ENCODE measurements at places on chromosomes 13 and 19.

DNA sequence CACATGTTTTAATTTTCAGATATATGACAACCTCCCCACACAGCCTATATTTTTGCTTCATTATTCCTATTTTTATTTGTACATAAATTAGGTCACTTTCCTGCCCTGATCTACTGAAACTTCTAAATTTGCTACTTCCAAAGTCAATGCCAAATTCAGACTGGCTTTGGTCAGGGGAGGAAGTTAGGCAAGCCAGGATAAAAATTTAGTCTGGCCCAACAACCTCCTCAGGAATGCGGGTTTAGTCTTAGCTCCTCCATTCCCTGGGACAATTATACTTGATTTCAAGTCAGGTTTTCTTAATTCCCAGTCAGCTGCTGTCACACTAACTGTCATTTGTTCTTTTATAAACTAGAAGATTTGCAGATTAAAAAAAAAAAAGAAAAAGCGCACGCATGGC lies 84.3 kb downstream of the TM9SF2 start:
- no peak for DNase-seq

GRCh38 chr13:25375727-25376358 lies 4.1 kb downstream of the ATP8A2 start:
- peak; percentile 25 for DNase-seq

GRCh38 chr19:15290166-15290565 lies 42.2 kb downstream of the BRD4 start:
- no peak for DNase-seq

DNA sequence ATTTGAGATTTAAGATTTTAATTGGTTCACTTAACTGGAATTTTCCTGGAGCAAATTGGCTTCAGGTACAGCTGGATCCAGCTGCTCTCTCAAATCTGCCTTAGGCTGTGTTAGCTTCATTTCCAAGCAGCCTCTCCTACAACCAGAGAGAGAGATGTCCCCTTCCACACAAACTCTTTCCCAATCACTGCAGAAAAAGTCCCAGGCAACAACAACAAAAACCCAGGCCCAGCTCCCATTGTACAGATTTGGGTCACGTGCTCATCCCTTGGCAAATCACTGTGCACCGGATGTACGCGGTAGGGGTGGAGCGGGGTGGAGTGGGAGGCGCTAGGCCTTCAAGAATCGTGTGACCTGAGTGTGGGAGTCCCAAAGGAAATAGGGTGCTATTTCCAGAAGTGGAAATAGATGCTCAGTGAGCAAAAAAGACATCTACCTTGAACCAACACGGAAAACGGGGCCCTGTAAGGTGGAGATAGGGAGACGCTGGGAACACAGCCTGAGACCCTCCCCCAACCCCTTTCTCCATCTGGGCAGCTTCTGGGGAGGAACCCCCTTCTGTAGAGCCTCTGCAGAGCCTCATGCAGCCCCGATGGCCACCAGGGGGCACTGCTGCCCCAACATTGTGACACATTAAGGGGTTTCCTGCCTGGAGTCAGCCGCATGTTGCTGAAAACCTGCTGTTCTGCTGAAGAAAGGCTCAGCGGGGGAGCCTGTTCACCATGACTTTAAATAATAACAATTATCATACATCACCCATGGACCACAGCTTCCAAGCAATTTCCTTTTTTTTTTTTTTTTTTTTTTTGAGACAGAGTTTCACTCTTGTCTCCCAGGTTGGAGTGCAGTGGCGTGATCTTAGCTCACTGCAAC lies 25.4 kb downstream of the HPN start:
- peak; percentile 88 for DNase-seq

DNA sequence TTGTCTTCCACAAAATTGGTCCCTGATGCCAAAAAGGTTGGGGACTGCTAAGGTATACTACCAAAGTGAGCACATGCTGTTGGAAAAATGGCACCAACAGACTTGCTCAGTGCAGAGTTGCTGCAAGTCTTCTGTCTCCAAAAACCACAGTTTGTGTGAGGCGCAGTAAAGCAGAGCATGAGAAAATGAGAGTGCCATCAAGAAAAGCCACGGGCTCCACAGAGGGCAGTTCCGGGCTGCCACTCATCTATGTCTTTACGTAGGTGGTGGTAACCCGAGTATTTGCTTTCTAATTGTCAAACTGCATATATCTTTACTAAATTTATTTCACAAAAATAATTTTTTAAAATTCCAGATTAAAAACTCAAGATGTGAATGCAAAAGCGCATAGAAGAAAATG lies 123.8 kb downstream of the RNF17 start:
- DNase-seq: no peak

- DNase-seq: no peak
Observed at GRCh38 chr13:41554626-41555386, 97.5 kb downstream of the RGCC start.

DNA sequence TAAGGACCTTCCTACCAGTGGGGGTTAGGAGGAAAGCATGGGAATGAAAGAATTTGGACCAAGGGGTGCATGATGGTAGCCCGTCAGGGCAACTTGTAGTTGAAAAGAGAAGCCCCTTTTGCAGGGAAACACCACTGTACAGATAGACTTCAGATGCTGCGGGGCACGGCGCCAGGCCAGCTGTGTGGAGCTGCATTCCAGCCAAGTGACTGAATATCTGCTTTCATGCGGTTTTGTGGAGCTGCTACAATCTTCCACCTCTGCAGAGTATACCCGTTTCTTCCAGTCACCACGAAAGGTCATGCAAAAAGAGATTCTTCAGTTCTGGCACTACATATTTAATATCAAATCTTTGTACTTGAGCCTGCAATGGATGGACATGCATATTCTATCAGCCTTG lies 104.7 kb downstream of the RGCC start:
- no peak for DNase-seq

DNA sequence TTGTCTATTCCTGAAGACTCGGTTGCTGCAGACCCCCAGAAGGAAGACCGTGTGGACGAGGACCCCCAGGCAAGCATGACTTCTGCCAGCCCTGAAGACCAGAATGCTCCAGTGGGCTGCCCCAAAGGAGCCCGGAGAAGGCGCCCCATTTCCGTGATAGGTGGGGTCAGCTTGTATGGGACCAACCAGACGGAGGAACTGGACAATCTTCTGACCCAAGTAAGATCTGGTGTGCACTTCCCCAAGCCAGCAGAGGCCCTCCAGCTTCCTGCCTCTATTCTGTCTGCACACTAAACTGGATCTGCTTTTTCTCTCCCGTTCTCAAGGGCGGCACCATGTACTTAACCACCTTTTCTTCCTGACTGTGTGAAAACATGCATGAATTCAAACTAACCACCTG lies 59.8 kb upstream of the C1QTNF9 start:
- DNase-seq: no peak

DNA sequence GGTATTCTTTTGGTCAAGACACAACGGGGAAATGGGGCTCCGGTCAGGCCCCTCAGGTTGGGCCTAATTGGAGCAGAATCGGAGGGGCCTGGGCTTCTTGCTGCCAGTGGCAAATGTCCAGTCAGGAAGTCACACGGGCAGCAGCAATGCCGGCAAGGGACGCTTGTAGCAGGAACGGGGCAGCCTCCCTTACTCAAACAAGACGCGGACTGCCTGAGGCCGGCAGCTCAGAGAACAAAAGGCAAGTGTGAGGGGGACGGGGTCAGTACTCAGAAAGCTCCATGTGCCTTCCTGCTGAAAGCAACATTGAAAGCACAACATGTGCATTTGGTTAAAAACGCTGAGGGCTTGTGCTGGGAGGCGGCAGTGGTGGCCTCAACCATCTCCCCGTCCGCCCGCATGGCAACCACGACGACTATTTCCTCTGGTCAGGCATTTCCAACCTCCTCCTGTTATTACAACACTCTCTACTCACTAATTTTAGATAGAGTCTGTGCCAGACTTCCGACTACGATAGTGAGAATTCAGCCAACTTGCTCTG lies 20.5 kb upstream of the RASA3 start:
- DNase-seq: no peak

GRCh38 chr19:31352782-31353651 lies 3.8 kb upstream of the TSHZ3 start:
- DNase-seq: no peak

- DNase-seq: no peak
Observed at GRCh38 chr13:38947054-38947453, 43.6 kb downstream of the STOML3 start.
